CD4-positive, alpha-beta T cell treated with Interleukin-6 for 4 hours (primary cell): ENCODE measurements at places on chromosomes 5 and 9.

GRCh38 chr9:136180586-136180985 lies 24.3 kb downstream of the LHX3 start:
- DNase-seq, result no peak

DNA sequence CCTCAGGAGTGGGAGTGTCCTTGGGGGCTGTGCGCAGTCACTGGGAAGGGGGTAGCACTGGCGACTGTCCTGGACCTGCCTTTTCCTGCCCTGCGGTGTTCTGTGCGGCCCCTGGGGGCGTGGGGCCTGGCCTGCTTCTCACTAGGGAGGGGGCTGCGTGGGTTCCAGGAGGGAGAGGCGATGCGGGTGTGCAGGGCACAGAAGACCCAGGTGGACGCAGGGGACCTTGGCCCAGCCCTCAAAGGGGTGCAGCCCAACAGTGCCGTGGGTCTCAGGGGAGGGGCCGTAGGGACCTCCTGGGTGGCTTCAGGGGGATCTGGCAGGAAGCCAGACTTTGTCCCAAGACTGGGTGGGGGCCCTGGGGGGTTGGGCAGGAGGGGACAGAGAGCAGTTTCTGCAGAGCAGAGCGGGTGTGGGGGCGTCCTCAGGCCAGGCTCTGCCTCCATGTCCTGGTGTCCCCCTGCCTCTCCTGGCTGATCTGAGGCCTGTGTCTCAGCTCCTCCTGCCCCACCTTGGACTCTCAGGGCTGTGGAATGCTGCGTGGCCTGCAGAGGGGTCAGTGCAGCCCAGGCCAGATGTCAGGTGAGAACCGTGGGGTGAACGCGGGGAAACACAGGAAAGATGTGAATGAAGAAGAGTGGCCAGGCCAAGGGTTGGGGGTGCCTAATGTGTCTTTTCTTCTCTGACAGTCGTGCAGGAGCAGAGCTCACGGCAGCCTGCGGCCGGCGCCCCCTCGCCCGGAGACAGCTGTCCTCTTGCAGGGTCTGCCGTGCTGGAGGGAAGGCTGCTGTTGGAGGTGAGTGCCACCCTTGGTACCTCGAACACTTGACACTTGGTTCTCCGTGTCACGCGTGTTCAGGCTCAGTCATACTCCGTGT lies 54.6 kb downstream of the AHRR start:
- no peak for DNase-seq

DNA sequence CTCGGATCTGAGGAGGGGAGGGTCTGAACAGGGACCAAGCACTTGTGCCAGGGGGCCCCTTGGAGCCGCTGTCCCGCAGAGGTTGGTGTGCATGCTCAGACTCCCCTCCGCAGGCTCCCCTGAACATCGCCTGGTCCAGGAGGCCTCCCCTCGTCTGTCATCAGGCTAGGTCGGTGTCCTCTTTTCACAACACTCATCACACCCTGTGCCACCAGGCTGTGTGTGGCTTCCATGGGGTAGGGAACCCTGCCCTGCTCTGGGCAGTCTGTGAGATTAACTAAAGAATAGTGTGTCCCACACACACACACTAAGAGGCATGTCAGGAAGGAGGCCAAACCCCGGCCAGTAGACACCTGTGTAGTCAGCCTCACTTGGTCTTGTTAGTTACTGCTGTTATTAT lies 119.3 kb downstream of the C5orf15 start:
- DNase-seq, result no peak

- DNase-seq, result no peak
Observed at GRCh38 chr5:76283670-76284069, 119.4 kb upstream of the IQGAP2 start.

GRCh38 chr9:20592673-20593072 lies 29.6 kb downstream of the MLLT3 start:
- no peak for DNase-seq

DNA sequence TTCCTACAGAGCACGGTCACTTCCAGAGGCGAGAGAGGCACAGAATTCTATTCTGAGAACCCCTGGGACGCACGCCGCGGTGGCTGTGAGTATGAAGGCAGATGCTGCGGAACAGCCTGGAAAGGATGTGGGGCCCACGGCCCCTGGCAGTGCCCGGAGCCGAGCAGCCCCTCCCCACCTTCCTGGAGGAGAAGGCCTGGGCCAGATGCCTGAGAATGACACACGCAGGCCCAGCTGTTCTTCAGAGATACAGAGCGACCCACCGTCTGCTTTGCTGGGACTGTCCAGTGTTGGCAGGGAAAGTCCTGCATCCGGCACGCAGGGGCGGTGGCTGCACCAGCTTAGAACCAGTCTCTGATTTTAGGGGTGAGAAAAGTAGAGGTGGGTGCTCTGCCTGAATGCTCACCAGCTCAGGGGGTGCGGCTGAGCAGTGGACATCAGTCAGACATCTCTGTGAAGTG lies 116.7 kb upstream of the LPCAT1 start:
- no peak for DNase-seq
